Fibroblast of skin of left biceps (primary cell): ENCODE measurements at places on chromosomes 3 and 15.

GRCh38 chr3:15646851-15647511 is 45.4 kb downstream of the BTD start:
- peak; percentile 95 for DNase-seq

- DNase-seq = no peak
These were observed 13.6 kb upstream of the ZNF774 start for GRCh38 chr15:90338532-90338931.

DNA sequence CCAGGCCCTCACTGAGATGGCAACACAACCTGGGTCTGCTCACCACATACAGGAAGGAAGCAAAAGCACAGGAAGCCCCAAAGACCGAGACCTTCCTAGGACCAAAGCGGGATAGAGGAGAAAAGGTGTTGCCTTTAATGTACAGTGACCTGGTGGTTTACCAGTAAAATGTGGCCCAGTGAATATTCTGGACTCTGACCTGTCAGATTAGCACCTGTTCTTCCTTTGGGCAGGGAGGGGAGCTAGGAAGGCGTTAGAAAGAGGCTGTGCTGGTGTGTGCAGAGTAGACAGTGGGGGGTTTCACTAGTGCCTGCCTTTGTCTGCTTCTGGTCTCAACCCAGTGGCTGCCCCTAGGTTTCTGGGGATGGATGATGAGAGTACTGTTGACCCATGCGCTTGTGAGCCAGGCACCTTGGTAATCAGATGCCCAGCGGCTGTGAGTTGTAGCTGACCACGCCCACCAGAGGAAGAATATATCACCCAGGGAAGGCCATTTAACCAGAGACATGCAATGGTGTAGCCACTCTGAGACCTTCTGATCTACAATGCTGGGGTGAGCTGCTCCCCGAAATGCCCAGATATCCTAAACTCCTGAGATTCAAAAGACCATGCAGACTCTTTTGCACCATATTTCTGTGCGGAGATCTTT is 90.1 kb upstream of the NEO1 start:
- DNase-seq = no peak

DNA sequence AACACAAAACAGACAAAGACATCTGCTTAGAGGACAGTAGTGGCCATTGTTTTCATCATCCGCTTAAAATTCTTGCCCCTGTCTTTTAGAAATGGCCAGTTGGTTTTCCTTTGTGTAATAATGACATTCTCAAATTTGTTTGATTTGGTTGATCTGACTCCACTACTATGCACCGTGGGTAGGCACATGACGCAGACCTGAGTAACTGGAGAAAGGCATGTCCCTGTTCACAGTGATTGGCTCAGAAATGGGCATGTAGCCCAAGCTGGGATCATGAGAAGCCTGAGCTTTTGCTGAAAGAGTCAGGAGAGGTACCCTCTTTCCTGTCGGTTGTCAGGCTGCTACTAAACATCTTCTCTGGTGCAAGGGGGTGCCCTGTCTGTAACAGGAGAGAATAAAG is 36.6 kb upstream of the MAGI1 start:
- no peak for DNase-seq

GRCh38 chr3:7977245-7978086 is 524.2 kb upstream of the LMCD1 start:
- peak; percentile 9 for DNase-seq

GRCh38 chr3:42829083-42829627 is 19.9 kb downstream of the ACKR2 start:
- no peak for DNase-seq

DNA sequence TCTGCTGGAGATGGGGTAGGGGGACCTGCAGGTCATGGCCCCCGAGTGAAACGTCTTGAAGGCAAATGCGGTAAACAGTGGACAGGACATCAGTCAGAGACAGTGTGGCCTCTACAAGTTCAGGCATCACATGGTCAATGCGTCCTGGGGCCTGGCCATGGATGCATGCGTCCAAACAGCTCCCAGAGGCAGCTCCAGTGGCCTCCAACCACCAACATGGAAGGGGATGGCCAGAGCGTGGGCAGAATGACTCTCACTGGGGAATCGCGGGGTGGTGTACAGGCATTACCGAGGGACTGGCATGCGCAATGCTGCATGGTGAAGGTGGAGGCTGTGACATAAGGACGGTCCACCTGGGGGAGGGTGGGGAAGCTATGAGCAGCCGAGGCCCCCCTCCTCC is 35.6 kb upstream of the IQSEC1 start:
- no peak for DNase-seq

DNA sequence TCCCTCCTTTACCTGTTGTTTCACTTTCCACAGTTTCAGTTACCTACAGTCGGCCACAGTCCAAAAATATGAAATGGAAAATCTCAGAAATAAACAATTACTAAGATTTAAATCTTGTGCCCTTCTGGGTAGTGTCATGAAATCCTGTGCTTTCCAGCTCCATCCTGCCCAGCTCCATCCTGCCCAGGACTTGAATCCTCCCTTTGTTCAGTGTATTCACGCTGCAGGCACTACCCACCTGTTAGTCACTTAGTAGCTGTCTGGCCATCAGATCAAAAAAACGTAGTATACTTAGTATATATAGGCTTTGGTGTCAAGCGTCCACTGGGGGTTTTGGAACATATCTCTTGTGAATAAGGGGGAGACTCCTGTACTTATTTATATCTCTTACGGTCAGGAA is 329.0 kb upstream of the SEMA6D start:
- DNase-seq = no peak

DNA sequence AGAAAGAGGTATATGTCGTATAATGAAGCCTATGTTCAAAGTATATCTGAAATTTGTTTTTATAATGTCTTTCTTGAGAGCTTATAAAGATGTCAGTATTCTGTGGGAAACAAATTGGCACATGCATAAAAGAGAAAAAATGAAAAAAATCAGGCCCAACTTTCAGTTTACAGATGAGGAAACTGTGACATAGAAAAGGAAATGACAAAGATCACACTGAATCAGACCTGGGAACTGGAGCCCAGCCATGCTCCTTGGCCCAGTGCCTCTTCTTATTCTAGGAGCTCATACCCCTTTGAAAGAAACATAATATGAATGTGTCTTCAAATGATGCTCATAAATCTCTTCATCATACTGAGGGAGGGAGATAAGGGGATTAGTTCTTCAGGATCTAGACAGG is 48.4 kb downstream of the TMEM44 start:
- no peak for DNase-seq

GRCh38 chr3:46702246-46703012 is 1.2 kb downstream of the TMIE start:
- DNase-seq = no peak

DNA sequence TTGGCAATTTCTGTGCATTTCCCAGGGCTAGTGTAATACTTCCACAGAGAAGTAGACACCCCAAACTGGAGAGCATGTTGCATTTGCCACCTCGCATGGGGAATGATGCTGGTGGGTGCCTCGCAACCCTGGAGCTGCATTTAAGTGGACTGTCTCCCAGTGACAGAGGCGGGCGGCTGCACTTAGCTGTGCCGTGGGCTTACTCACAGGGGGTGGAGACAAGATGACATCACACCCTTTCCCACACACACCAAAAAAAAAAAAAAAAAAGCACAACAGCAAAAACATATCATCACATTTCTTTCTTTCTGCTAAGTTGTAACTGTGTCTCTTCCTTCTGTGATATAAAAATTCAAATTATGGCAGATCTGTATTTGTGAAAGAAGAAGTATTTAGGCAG is at the start of gene ABI3BP:
Gene ABI3BP (minus strand): TSS at position 113 of the 400 bp plus-strand sequence. CDS start 37 bp downstream, at position 76.
- DNase-seq = peak; percentile 64

DNA sequence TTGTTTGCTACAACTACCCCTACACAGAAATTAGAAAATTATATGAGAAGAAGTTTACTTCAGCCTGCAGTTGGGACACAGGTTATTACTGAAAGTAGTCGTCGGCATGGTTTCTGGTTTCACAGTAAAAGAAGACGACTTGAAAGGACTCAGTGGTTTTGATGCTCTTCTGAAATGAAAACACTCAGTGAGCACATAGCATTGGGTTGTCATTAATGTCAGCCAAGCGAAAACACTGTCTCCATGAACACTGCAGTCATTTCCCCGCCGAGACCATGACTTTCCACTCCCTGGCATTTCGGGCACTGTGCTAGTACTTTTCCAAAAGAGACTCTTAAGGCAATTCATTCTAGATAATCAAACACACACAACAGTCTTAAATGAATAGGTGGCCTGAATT is 69.2 kb upstream of the ICE2 start:
- DNase-seq = no peak

DNA sequence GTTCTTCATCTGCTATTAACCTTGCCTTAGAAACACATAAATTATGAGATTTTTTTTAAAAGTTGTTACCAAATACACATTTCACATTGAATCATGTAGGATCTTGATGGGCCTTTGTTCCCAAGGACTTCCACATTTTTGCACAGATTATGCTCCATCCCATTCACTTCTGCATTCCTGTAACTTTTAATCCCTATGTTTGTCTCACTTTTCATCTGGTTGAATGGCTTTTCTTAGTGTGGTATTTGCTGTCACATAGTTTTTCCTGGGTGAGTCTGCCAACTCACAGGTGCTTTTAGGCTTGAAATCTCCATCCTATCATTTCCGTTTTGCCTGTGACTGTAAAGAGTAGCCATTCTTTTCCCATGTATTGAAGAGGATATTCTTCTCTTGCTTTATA is 297.2 kb upstream of the TPRG1 start:
- DNase-seq = no peak

GRCh38 chr15:73328981-73329380 is 39.8 kb downstream of the HCN4 start:
- DNase-seq = no peak

- no peak for DNase-seq
These were observed 24.3 kb upstream of the CLDN1 start for GRCh38 chr3:190346541-190346940.

DNA sequence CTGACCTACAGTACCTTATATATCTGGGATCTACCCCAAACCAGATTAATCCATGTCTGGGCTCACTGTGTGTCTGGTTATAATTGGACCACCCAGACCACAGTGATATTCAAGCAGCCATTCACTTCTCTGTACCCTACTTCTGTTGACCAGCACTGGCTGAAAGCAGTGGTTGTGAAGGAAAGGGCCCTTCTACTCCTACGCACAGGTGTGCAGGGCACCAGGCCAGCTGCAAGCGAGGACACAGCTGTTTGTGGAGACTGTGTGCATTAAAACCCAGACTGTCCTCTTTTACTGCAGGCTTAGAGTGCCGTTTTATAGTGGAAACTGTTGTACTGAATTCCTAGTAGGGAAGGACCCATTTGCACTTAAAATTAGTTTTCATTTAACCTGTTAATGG is 29.5 kb downstream of the CTDSPL start:
- no peak for DNase-seq

DNA sequence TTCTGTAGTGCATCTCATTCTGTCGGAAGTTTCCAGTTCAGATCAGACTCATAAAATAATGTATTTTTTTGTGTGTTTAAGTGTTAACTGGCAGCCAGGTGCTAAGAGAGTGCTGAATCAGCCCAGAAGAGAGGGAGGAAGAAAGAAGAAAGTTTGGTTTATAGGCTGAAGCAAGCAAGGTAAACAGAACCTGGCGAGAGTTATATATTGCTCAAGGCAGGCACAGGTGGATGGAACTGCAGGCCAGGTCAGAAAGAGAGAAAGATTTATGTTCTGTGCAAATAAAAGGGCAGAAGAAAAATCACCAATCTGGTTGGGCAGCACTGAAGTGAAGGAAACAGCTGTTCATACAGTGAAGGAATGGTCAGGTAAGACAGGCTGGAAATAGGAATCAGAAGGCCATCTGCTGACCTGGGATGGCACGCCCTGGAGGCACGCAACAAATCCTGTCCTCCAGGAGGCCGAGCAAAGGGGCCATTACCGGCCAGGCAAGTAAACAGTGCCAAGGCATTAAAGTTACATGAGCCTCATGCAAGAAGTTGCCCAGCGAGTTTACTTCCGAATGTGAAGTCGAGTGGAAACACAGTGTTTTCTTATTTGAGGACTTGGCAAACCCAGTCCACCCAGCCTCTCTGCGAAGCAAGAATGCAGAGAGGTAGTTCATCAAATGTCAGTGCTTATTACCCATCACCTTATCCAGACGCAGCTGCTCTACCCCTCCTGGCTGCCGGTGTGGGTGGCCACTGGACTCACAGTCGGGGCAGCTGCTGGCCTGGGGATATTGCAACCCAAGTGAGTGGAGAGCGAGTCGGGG is 309.8 kb downstream of the VPS13C start:
- no peak for DNase-seq

DNA sequence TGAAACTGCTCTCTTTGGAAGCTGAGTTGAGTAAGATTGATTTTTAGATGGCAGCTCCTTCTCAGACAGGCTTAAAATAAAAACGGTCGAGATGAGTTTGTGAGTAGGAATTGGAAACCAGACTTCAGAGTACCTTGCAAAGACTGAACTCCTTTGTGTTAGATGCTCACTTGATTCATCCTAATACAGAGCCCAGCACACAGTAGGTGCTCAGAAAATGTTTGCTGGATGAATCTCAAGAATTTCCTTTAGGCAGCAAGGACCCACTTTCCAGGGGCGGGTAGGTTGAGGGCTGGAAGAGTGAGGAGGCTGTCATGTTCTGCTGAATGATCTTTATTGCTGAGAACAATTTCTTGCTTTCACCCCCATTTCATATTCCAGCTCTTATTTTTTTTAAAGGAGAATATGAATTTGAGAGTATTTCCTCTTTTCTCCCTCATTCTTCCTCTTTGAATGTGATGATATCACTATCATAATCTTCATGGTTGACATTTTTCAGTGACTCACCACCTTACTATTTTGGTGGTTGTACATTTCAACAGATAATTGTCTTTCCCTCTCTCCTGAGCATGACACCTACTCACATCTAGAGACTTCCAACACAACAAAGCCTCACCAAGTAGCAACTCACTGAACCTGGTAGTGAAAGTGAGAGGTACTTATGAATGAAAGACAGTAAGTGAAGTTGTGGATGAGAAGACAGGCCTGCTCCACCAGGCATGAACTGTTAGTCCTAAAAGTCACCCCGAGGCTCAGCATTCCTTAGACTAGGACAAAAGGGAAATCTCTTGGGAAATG is 113.3 kb downstream of the PDCD6IP start:
- DNase-seq = peak; percentile 47

DNA sequence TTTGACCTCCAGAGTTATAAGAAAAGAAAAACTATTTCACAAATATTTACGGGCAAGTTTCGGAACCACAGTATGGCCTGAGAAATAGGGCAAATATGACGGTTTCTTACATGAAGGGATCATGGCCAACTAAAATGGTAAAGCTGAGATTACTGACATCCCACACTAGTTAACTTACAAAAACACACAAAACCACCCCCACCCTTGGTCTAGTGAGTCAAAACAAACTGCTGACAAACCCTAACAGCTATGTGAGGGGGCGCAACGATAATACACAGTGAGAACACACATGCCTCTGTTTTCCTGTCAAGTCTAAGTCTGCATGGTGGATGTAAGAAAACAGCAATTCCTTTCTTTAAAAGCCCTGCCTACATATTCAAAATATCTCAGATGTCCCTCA is 32.3 kb downstream of the CBLB start:
- no peak for DNase-seq

GRCh38 chr15:44163370-44163769 is 31.7 kb downstream of the FRMD5 start:
- DNase-seq = no peak
